ENCODE measurements at places on chromosomes 1 and 21.

DNA sequence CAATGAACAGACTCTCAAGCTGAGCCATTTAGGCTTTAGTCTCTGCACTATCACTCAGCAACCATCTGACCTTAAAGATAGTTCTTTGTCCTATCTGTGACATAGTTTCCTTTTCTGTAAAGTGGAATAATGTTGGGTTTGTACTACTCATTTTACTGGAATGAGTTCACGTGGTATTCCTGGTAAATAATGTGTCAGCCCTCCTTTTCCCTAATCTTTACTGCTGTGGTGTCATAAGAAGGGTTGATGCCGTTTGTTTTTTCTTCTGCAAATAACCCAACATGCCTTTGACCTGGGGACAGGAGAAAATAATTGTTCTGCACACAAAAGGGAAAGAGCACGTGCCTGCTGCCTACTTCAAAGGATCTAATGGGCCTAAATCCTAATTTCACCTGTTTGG is 297.8 kb downstream of the BRINP3 start:
- no peak for DNase-seq

DNA sequence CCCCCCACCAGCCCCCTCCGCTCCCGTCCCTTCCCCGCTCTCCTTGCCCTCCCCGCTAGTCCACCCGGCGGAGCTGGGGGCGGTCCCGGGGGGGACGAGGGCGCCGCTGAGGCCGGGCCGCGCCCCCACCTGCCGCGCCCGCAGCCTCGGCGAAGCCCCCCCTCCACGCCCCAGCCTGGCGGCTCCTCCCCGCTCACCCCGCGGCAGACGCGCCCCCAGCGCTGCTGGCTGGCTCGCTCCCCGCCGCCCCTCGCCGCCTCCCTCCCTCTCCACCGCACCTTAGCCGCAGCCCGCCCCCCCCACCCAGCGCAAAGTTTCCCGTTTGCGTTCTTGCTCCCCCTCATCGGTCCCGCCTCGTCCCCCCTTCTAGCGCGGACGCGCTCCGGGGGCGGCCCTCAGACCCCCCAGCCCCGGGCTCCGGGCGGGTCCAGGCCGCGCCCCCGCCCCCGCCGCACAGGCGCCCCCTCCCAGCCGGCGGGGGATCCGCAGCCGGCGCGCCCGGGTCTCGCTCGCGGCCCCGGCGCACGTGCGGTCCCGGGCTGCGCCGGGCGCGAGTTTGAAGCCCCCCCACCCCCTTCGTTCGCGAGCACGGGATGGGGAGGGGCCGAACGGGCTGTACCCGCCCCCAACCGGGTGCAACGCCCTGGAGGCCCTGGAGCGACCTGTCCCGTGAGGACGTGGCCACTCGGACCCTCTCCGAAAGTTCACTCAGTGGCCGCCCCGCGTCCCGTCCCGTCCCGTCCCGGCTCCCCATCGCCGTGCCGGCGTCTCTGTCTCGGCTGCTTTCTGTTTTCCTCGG is 623 bp downstream of the PTPRF start:
- DNase-seq: no peak

GRCh38 chr1:112457955-112458354 is 50.8 kb upstream of the WNT2B start:
- no peak for DNase-seq

DNA sequence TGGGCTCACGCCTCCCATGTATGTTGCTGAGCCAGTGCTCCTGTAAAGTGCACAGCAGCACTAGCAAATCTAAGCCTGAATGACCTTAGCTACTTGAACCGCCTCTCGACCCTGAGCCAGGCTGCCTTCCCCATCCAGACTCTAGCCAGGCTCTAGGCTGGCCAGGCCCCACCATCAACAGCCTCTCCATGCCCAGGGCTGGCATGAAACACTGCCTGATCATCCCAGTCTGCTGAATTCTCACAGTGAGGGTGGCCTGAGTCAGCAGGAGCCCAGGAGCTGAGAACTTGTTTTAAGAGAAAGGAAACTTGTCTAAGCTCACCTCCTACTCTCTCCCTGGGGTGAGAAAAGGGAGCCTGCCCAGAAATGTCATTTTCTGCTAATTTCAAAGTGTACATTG is 733.3 kb downstream of the PTPRU start:
- DNase-seq: no peak

GRCh38 chr1:153339802-153340201 is 8.8 kb downstream of the PGLYRP4 start:
- no peak for DNase-seq

GRCh38 chr1:234704106-234704887 is 94.3 kb upstream of the IRF2BP2 start:
- DNase-seq: no peak

DNA sequence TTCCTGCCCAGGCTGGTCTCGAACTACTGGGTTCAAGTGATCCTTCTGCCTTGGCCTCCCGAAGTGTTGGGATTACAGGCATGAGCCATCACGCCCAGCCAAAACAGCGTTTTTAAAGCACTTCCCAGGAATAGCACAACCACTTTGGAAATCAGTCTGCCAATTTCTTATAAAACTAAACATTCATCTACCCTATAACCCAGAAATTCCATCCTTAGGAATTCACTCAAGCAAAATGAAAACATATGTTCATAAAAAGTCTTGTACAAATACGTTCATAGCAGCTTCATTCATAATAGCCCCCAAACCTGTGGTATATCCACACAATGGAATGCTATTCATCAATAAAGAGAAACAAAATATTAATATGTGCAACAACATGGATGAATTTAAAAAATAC is 36.1 kb downstream of the PHC2 start:
- DNase-seq: no peak

Data from stimulated activated CD8-positive, alpha-beta memory T cell treated with anti-CD3 and anti-CD28 coated beads, Interleukin-12 subunit alpha, Interleukin-12 subunit beta, amount 100 ng/mL, for 4 hours (primary cell).